Central memory CD8-positive, alpha-beta T cell (primary cell): ENCODE measurements at places on chromosomes 3 and 15.

DNA sequence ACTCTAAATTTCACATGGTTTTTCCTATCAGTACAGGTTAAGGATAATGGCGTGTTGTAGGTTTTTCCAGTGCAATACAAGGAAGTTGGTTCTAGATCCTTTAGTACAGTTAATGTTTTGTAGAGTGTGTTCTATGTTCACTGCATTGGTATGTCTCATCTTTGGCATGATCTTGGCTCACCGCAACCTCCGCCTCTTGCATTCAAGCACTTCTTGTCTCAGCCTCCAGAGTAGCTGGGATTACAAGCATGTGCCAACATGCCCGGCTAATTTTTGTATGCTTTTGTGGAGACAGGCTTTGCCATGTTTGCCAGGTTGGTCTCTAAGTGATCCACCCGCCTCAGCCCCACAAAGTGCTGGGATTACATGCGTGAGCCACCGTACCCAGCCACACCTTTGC, 30.4 kb downstream of the SNRPN start:
- DNase-seq: no peak

GRCh38 chr3:145900056-145900829, 260.7 kb downstream of the PLOD2 start:
- DNase-seq: no peak

GRCh38 chr15:50068016-50068415, 51.0 kb downstream of the ATP8B4 start:
- no peak for DNase-seq

GRCh38 chr15:78625606-78626280, 4.9 kb upstream of the CHRNA3 start:
- no peak for DNase-seq

GRCh38 chr15:85706779-85707518, 87.8 kb downstream of the KLHL25 start:
- DNase-seq: peak; percentile 68

DNA sequence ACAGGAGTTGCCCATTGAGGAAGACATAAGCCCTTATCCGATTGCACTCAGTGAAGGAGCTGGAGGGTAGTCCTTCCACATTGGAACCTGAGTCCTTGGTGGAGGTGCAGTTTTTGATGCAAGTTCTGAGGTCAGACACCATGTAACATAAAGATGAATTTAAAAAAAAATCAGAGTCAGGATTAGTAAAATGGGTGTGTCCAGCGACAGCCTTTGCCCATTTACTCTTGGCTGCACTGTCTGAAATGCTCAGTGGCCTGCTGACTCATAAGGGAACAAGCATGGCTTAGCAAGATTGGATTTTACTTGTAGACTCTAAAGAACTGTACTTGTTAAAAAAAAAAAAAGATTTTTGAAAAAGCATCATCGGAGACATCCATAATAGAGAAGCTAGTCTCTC, 241.1 kb upstream of the TOPAZ1 start:
- DNase-seq: no peak

- DNase-seq: no peak
Measured at GRCh38 chr15:27235681-27236080, 264.7 kb downstream of the GABRG3 start.

- DNase-seq: no peak
Measured at GRCh38 chr3:25235466-25235865, 192.6 kb upstream of the RARB start.

- DNase-seq: no peak
Measured at GRCh38 chr3:39911465-39912309, 102.3 kb downstream of the MYRIP start.

DNA sequence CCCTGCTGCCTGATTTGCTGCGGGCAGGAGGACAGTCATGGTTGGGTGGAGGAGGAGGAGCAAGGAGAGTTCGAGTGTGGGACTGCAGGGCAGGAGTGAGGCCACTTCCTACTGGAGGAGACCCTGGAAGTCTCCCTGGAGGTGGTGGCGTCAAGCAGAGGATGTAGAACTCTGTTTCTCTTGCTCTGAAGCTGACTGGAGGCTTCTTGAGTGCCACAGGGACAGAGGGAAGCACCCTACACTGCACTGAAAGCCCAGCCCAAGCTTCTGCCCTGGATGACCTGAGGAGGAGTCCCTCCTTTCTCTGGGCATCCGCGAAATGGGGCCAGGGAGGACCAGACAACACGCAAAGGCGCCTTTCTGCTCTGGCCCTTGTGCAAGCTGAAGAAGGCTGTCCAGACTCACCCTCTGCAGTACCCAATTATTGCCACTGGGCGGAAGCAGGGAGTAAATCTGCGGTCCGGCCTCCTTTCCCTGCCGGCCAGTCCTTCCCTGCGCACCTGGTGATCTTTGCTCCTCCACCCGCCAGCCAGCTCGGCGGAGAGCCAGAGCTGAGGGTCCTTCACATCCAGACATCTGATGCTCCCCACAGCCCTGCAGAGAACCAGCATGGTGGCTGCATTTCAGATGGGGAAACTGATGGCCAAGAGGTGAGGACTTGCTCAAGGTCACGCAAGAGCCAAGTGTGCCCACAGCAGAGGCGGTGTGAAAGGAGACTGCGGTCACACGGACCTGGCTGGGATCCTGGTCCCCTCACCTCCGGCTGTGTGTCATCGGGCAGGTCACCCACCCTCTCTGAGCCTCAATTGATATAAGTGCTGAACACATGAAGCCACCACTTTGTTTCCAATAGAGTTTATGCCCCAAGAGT, 207.1 kb downstream of the TBC1D2B start:
- no peak for DNase-seq
